ENCODE measurements at places on chromosomes 5 and 9. TPM values are rescaled to one million over a fixed set of nuclear protein-coding genes. Genes with fewer than 3 reads are reported as not detected.

PDE6A gene
- polyA plus RNA-seq: not detected

CDX1 gene
- polyA plus RNA-seq: not detected

TGFBI gene
- 54.4 TPM for polyA plus RNA-seq

PCDHA11 gene
- 0.03 TPM for polyA plus RNA-seq

NFIB gene
- 6.7 TPM for polyA plus RNA-seq

ENC1 gene
- 18.0 TPM for polyA plus RNA-seq

LCN9 gene
- polyA plus RNA-seq: not detected

TAF11L5 gene
- polyA plus RNA-seq: not detected

SMU1 gene
- 8.1 TPM for polyA plus RNA-seq

NUTM2F gene
- polyA plus RNA-seq: not detected

WNT8A gene
- not detected for polyA plus RNA-seq

FIBCD1 gene
- not detected for polyA plus RNA-seq

LHFPL2 gene
- 3.7 TPM for polyA plus RNA-seq

SURF2 gene
- polyA plus RNA-seq: 45.4 TPM

RANBP17 gene
- polyA plus RNA-seq: 2.1 TPM

SLC34A1 gene
- polyA plus RNA-seq: not detected

C5orf58 gene
- polyA plus RNA-seq: 4.6 TPM

ANKHD1 gene
- 22.0 TPM for polyA plus RNA-seq

IL13 gene
- not detected for polyA plus RNA-seq

ARRDC1 gene
- polyA plus RNA-seq: 128 TPM

MIER3 gene
- 4.4 TPM for polyA plus RNA-seq

PFN3 gene
- polyA plus RNA-seq: not detected

LECT2 gene
- polyA plus RNA-seq: not detected

SLC6A7 gene
- polyA plus RNA-seq: not detected

CD74 gene
- polyA plus RNA-seq: 177 TPM

PCDHA9 gene
- not detected for polyA plus RNA-seq

THBS4 gene
- polyA plus RNA-seq: 9.8 TPM

DMRTA1 gene
- 1.4 TPM for polyA plus RNA-seq
